ENCODE measurements at places on chromosomes 11 and 22.

DNA sequence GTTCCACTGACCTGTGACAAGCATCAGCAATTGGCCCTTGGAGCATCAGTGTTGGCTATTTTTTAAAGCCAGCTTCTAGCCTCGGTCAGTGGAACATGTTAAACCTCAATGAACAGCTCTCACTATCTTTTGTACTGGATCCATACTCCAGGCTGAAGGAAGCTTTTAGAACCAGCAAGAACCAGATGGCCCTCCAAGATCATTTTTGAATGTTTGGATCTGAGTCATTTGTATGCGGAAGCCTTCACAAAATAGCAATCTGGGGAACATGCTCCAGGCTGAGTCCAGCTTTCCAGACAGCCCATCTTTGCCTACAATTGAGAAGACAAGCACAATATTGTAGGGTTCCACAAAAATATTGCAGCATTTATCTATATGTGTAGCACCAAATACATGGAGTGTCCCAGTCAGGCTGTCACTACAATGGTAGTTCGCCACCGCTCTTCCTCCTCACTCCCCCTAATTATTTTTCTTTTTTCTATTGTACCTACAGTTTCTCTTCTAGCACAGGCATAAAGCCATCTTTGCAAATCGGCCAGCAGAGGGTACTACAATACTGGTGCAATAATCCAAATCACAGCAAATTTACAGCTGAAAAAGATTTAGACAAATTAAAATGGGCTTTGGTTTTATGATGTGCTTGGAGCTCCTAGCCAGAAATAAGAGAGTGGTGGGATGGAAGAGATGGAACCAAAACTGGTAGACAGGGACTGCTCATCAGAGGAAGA is 177.4 kb upstream of the BLID start:
- DNase-seq, result no peak

- no peak for DNase-seq
Observed at GRCh38 chr11:100922121-100922520, 207.5 kb downstream of the PGR start.

GRCh38 chr11:96242191-96242847 is 100.7 kb downstream of the MAML2 start:
- DNase-seq, result no peak

DNA sequence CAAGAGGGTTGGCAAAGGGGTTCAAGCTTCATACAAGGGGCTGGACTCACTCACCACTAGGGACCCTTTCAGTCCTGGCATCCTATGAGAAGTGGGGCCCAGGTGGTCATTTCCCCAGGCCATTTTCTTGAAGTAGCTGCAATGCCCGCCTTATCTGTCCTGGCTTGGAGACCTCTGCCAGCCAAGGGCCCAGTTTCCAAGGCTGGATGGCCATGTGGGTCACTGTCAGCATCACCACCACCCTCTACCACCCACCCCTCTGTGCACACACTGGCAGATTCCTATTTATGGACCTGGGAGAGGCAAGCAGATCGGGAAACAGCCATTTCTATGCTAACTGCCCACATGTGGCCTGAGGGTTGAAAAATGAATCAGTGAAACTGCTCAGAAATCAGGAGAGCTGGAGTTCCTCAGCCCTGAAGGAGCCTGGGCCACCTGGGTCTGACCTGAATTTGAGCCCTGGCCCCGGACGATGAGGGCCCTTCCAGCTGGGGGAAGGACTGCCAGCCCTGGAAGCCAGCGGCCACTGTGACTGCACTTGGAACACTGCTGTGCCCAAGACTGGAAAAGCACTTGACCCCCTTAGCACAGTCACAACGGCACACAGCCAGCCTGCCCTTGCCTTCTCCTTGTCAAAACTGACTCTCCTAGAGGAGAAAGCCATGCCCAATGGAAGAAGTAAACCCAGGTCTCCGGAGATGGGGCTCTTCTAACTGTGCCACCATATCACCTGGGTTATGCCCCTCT is 442.2 kb downstream of the BUD13 start:
- DNase-seq, result no peak

DNA sequence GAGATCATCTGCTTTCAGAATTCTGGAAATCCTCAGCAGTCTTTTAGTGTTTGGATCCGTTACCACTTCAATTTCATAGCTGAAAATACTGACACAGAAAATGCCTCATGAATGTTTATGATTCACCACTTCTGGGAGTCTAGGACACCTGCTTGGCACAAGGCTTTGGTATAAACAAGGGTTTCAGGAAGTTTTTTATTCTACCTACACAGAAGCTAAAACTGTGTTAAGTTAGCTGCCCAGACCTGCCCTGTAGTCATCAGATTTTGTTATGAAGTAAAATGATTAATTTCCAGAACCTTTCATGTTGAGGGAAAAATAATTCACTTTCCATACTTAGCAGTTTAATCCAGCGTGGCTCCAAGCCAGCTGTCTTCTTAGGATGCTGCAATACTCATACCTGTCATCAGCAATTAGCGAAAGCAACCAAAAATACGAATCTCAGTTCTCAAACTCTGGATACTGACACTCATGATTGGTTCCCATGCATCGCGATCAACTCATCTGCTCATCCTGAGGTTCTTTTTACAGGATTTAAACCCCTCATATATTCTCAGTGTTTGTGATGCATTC is 458.5 kb upstream of the CCDC90B start:
- DNase-seq, result no peak

DNA sequence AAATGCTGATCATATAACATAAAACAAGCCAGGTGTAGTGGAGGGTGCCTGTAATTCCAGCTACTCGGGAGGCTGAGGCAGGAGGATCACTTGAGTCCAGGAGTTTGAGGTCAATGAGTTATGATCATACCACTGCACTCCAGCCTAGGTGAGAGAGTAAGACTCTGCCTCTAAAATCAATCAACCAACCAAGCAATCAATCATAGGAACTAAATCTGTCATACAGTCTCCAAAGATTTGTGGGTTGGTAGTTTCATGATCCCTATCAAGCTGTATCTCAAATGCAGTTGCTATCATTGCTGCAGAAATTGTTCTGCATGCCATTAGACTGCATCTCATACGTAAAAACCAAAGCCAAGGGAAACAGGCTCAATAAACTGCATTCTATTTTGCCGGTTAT is 33.1 kb downstream of the NARS2 start:
- DNase-seq, result no peak

DNA sequence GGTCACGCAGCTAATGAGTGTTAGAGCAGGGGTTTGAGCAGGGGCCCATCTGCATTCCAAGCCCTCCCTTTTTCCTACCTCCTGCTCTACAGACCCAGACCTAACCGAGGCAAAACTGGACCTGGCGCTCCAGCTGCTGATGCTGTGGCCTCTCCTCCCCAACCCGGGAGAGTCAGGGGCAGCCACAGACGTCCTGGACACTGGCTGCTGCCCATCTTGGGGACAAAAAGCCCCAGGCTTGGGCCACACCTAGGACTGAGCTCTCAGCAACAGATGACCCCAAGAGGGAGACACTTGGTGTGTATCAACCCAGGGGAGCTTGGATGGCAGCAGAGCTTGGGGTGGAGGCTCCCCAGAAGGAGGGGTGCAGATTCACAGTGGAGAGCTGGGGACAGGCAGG is 172.6 kb downstream of the ST3GAL4 start:
- DNase-seq, result no peak

DNA sequence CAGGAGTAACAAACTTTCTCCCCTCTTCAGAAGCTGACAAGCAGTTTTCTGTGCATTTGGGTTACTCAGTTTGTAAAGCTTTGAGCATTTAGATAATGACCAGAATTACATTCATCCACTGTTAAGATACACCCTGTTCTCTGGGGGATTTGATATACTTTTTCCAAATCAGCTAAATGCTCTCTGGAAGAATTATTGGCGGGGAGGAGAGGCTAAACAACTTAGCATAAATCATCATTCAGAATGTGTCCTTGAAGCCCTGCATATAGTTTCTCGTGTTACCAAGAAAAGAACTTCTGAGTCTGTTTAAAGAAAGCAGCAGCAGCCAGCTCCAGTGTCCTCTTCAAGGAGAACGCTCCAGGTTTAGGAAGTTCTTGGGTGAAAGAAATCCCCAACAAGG is 54.9 kb upstream of the LDLRAD3 start:
- DNase-seq, result no peak

DNA sequence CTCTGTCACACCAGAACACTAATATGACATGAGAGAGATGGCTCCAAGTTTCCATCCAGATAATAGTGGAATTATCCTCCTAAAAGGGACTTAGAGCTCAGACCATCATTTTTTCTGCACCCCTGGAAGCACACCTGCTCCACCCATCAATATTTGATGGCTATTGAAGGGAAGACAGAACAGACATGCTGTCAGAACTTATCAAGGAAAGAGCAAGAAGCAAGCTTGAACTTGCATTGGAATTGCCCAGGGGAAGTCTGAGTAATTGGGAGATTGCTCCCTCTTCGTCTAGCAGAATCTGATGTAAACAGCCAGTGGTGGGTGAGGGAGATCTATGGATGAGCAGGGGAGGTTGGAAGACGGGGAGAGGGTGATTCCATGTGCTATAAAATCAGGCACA is 874.4 kb upstream of the TENM4 start:
- DNase-seq, result no peak

All from T47D (cell line).